Dorsolateral prefrontal cortex (tissue), 122 donors: ENCODE measurements at places on chromosomes 3 and 15. TPM values are rescaled to one million over a fixed set of nuclear protein-coding genes. Genes with fewer than 3 reads are reported as not detected.

DNA sequence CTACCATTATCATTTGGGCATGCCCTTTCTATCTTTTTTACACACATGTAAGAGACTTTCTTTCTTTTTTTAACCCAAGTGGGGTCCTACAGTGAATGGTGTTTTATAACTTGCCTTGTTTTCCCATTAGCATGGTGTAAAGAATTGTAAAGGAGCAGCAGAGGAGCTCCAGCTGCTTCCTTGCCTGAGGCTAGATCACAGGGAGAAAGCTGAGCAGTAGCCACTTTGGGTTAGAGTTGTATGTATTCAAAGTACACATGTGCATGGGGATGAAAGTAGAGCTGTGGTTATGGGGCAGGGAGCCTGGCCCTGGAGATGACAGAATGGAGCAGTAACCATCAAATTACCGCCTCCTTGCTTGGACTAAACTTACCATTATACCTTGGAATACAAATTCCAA lies 231.1 kb upstream of the PDZRN3 start:
- DNase-seq = no peak

Gene CSTA
- total RNA-seq = not detected

Gene POTEB
- not detected for total RNA-seq

GRCh38 chr15:94083467-94084052 lies 147.8 kb upstream of the MCTP2 start:
- no peak for DNase-seq

DNA sequence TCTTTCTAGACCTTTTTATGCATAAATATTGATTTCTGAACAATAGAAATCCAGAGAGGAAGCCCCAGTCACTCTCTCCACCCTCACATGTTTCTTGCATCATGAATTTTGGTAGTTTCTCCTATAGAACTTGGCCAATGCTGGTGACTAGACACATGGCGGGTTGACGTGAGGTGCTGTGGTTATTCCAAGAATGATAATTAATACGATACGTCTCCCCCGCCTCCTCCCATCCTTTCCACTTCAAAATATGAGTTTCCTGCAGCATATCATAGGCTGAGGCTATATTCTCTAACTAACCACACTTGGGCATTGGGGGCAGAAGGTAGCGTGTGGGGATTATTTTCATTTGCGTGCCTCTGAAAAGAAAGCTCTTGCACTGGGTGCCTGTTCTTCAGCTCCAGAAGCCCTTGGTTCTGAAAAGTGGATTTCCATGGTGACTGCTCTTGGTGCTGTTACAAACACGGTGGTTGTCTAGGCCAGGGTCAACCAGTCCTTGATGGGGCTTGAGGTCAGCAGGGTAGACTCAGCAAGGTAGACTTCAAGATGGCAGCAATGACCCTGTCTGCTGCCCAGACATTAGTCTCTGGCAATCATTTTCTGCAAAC lies 5.3 kb downstream of the TNFSF10 start:
- no peak for DNase-seq

Gene IGSF11
- total RNA-seq = 45.7 TPM

DNA sequence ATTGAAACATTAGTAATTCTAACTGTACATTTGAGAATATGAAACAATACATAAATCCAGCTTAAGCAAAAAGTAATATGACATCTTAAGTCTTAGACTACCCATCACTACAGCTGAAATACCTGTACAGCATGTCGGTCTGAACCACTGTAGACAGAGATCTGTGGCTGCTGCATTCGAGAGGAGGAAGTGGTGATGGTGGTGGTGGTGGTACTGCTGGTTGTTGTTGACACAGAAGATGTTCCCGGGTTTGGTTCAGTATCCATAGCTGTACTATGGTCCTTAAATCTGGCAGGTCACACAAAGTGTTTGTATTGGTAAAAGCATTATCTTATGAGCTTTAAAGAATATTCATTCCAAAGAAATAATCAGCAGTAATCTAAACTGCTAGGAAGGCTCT lies 2.9 kb downstream of the PHC3 start:
- no peak for DNase-seq

Gene CHRNB4
- total RNA-seq = not detected

Gene SCN11A
- 0.84 TPM for total RNA-seq
